Stimulated activated CD4-positive, alpha-beta T cell treated with anti-CD3 and anti-CD28 coated beads, Interleukin-1b, Interleukin-23, amount 100 ng/mL, for 1 hour (primary cell): ENCODE measurements at places on chromosomes 1 and 21.

DNA sequence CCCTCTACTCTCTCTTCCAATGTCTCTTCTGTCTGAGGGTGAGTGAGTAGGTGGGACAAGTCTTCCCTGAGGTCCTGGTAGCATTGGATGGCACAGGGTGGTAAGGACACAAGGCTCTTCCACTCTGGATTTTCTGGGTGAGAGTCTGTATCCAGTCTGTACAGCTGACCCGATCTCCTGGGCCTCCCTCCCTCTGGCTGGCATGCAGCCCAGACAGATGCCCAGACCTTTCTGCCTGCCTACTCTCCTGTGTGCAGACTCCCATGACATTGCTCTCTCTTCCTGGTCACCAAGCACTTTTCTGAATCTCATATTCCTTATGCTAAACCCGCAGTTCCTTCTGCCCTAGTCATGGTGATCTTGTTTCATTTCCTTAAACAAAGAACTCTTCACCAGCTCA, 100.3 kb downstream of the GRIK3 start:
- no peak for DNase-seq

DNA sequence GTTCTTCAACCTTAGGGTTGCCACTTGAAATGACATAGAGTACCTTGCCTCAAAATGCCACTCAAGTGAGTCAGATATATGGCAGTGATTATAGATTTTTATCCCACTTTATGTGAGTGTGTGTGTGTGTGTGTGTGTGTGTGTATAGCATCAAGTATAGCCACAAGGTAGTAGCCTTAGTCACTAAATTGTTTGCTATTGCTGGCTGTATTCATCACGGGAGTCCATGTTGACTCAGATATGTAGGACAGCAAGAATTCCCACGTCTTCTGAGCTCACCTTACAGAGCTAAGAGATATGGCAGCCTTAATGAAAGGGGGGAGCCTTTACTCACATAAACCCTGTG, 9.3 kb downstream of the ETS2 start:
- no peak for DNase-seq

GRCh38 chr1:32399843-32400242, 5.6 kb upstream of the BSDC1 start:
- DNase-seq: no peak

GRCh38 chr21:38963006-38963405, 157.3 kb downstream of the ETS2 start:
- no peak for DNase-seq

DNA sequence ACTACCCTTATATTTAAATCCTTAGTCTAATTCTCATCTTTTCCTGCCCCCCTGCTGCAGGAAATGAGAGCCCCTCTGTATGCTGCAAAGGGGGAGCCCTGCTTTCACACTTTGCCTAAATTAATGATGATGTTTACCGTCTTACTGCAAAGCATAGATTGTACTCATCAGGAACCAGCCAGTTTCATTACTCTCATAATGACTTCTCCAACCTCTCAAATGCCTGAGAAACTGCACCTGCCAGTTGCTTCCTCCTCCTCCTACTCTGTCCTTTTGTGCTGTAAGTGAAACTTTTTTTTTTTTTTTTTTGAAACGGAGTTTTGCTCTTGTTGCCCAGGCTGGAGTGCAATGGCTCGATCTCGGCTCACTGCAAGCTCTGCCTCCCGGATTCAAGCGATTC, 101.7 kb downstream of the ADSS2 start:
- DNase-seq: no peak

GRCh38 chr1:34511802-34512201, 243.0 kb upstream of the GJB5 start:
- DNase-seq: no peak

DNA sequence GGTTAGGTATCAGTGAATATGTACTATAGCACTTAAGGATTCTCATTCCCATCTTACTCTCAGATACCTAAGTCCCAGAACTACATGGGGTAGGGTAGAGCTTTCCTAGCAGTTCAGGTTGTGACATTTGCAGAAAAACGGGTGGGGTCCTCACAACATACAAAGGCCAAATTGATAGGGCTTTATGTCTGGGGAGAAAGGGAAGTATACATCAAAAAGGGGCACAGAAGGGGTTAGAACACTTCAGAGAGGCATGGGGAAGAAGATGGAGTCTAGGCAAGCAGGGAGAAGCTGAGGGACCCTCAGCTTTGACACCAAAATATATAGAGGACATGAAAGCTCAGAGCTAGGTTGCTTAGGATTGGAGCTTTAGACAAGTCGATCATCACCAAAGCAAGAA, 3.6 kb downstream of the UROD start:
- DNase-seq: no peak

- no peak for DNase-seq
These were observed 8.5 kb downstream of the ELOA start for GRCh38 chr1:23751815-23752200.

- no peak for DNase-seq
These were observed 63.6 kb downstream of the KAZN start for GRCh38 chr1:14662116-14662515.

GRCh38 chr1:196960854-196961253, 16.5 kb upstream of the CFHR5 start:
- no peak for DNase-seq

GRCh38 chr1:156571261-156571852, 1.0 kb downstream of the IQGAP3 start:
- DNase-seq: no peak

DNA sequence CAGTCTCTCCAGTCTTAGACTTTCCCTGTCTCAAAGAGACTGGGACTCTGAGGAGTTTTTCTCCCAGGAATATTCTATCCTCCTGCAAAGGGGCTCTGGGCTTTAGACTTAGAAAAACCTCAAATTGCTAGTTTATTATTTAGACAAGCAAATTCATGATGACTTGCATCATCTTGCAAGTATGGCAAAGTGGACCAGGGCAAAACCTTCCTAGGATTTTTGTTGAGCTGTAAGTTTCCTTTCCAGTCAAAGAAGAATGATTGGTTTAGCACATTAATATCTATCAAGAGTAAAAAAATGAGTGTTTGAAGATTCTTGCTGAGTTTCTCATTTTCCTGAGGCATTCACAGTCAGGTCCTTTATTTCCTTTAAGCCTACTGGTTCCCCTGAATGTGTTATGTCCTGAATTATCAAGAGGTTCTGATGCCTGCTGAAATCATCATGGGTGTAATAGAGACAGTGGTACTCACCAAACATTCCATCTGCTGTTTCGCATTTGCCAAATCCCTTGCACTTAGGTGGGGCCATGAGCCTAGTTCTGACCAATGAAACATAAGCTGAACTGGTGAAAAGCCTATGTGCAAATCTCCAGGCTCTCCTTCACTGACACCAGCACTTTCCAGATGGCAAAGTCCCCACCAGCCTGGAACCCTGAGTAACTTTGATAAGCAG, 25.2 kb upstream of the SPAG17 start:
- no peak for DNase-seq

- no peak for DNase-seq
These were observed 122.6 kb downstream of the NTNG1 start for GRCh38 chr1:107263291-107263915.

DNA sequence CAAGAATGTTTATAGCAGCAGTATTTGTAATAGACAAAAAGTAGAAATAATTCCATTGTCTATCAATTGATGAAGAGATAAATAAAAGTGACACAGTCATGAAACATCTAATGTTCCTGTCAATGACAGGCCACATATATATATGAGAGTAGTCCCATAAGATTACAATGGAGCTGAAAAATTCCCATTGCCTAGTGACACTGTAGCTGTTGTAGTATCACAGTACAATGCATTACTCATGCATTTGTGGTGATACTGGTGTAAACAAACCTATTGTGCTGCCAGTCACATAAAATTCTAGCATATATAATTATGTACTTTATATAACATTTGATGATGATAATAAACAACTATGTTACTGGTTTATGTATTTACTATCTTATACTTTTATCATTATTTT, 141.9 kb upstream of the LYPLAL1 start:
- no peak for DNase-seq

GRCh38 chr1:48266576-48266975, 44.1 kb downstream of the SLC5A9 start:
- DNase-seq: no peak

DNA sequence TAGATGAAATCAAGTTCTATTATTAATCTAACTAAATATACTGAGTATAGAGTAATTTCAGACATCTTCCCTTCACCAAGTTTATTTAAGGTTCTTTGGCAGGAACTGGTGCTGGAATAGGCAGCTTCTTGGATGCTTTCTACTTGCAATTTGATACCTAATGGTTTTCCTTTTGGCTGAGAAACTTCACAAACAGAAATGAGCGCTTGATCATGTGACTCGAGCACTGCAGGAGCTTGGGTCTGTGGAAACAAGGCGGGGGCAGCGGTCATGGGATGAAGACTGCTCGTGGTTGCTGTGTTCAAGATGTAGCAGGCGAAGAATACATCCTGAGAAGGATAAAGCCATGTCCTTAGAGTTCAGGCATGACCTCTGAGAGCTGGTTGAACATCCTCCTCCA, 136.8 kb downstream of the PTPRC start:
- DNase-seq: no peak

DNA sequence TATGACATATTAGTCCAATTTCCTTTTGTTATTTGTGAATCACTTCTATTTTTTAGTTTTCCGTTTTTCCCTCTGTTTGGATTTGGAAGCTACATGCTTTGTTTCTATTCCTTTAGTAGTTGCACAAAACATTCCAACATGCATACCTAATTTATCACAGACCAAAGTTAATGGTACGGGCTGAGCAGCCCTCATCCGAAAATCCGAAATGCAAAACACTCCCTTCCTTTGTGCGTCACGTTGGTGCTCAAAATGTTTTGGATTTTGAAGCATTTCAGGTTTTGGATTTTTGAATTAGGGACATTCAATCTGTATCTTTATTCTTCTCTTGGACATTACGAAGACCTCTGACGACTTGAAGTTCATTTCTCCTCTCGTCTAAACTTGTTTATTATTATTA, 124.8 kb downstream of the PCNX2 start:
- no peak for DNase-seq

DNA sequence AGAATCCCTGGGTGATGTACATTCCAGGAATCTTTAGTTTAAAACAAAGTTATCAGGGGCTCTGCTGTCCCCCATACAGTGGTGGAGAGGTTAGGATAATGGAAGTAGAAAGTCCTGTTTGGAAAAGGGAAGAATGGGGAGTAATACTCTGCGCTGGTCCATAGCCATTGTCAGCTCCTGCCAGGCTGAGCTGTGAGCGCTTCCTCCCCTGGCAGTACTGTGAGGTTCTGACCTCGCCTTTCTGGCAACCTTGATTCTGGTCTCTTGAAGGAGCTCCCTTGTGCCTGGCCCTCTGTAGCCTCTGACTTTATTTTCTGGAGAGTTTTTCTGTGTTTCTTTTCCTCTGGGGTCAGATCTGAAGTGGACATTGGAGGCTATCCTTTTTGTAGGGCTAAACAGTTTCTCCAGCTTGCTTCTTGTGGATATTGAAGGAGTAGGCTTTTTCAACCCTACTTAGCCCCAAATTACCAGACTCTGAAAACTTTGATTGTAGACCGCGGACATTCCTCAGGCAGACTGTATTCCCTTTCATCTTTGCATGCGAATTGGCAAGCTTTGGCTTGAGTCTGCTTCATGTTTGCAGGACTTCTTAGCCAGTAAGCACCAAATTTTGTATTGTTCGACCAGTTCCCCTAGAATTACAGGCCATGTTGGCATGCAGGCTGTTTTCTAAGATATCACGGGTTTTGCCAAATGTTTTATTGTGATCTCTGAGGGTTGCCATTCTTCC, 13.8 kb downstream of the UBE4B start:
- no peak for DNase-seq

DNA sequence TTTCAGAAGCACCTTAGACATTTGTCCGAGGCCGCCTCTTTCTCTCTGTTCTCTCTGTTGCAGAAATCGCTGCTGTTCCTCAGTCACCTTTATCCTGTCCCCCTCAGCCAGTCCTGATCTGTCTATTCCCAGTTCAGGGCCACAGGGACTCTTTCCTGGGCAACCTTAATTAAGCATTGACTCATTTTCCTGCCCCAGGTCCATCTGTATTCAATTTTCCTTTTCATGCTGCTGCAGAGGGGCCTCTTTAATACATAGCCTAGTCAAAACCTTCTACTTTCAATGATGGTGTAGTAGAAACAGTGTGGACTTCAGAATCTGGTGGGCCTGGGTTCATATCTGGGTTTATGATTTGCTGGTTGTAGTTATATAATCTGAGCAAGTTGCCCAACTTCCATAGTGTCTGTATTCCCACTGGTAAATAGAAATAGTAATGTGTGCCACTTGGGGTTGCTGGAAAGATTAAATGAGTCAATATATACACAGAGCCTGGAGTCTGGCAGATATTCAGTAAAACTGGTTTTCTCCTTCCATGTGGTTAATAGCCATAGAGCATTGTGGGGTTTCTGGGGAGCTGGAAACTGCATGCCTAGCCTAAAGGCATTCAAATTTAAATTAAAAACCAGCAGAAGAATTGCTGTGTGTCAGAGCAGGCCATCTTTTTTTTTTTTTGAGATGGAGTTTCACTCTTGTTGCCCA, 4.5 kb downstream of the TRAF5 start:
- no peak for DNase-seq

GRCh38 chr1:44640200-44640853, 34.0 kb downstream of the TMEM53 start:
- no peak for DNase-seq

DNA sequence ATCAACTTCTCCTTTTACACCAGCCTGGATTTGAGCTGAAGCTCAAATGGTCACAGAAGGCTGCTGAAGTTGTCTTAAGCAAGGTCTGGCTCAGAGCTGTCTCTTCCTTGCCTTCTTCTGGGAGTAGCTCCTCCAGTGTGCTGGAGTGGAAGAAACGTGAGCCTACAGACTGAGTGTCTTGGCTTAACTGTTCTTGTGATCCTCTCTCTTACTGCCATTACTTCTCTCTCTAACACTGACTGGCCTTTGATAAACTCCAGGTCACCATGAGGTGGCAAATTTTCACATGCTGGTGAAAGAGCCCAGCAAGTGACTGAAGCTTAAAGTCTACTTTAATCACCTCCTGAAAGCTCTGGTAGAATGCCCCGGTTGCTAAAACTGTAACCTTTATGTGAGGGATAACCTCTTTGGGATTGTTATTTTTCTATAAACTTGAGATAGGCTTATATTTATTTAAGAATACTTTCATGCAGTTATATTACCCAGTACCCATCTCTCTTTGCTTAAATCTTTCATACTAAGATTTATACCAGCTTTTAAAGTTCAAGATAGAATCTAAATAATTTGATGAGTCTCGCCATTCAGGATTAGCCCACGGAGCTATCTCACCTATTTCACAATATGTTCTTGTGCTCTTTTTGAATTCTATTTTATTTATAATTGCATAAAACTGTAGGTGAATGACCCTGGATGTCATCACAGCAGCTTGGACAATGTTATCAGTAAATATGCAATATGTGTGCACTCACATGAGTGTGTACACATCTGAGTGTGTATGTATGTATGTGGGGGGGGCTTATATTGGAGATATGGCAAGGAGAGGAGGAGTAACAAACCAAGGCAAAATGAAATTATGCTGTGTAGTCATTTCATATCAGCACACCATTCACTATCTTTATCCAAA, 924.0 kb downstream of the LTN1 start:
- no peak for DNase-seq

- DNase-seq: no peak
These were observed 513.0 kb downstream of the PTPRU start for GRCh38 chr1:29749024-29749945.

- DNase-seq: no peak
These were observed at the start of gene FCAMR for GRCh38 chr1:206970446-206970845. Gene FCAMR, minus strand, starts transcription at chr1:206970460. Its CDS starts 335 bp downstream, at chr1:206970125.
